Thoracic aorta endothelial cell (primary cell): ENCODE measurements at places on chromosomes 3 and 15. TPM values are rescaled to one million over a fixed set of nuclear protein-coding genes. Genes with fewer than 3 reads are reported as not detected.

DNAJC17 gene
- 21.8 and 35.0 TPM in 2 replicates for total RNA-seq

ITPKA gene
- total RNA-seq = 0.36 and 1.2 TPM in 2 replicates

BCL2A1 gene
- total RNA-seq = 1.9 and 9.2 TPM in 2 replicates

TMEM40 gene
- total RNA-seq = not detected in 2 replicates

ALDH1L1 gene
- total RNA-seq = not detected in 2 replicates

ITIH1 gene
- total RNA-seq = not detected in 2 replicates

DPPA2 gene
- total RNA-seq = not detected in 2 replicates

OR5K3 gene
- total RNA-seq = not detected in 2 replicates

CALML4 gene
- total RNA-seq = 4.2 and 4.9 TPM in 2 replicates

DUOXA2 gene
- not detected in 2 replicates for total RNA-seq

UBL7 gene
- total RNA-seq = 29.5 and 34.1 TPM in 2 replicates

SEC62 gene
- 41.5 and 45.7 TPM in 2 replicates for total RNA-seq

GOLGA6A gene
- total RNA-seq = not detected in 2 replicates

ABHD10 gene
- total RNA-seq = 37.5 and 48.2 TPM in 2 replicates

IL17RE gene
- total RNA-seq = 0.13 and 0.29 TPM in 2 replicates

EPHB1 gene
- total RNA-seq = 0.53 and 0.79 TPM in 2 replicates

STARD9 gene
- total RNA-seq = 13.2 and 15.2 TPM in 2 replicates

CCDC51 gene
- total RNA-seq = 11.2 and 13.1 TPM in 2 replicates

NPAP1 gene
- not detected in 2 replicates for total RNA-seq

SLC12A8 gene
- 0.29 and 0.80 TPM in 2 replicates for total RNA-seq

CCDC39 gene
- total RNA-seq = 0.14 TPM in 1 of 2 replicates, not detected in the other

GOLGA8T gene
- not detected in 2 replicates for total RNA-seq

GOLGA6L2 gene
- not detected in 2 replicates for total RNA-seq

LINGO1 gene
- total RNA-seq = 0.14 TPM in 1 of 2 replicates, not detected in the other

VEPH1 gene
- total RNA-seq = 325 and 390 TPM in 2 replicates

ISLR gene
- 0.07 and 0.93 TPM in 2 replicates for total RNA-seq

FAM162A gene
- 21.0 and 24.6 TPM in 2 replicates for total RNA-seq

CPLX3 gene
- not detected in 2 replicates for total RNA-seq

GP9 gene
- not detected in 2 replicates for total RNA-seq

ATP13A5 gene
- not detected in 2 replicates for total RNA-seq

PLA2G4B gene
- total RNA-seq = 0.40 and 0.65 TPM in 2 replicates

INSYN1 gene
- 0.13 and 0.14 TPM in 2 replicates for total RNA-seq
